ENCODE measurements at places on chromosomes 5 and 9. TPM values are rescaled to one million over a fixed set of nuclear protein-coding genes. Genes with fewer than 3 reads are reported as not detected.

DNA sequence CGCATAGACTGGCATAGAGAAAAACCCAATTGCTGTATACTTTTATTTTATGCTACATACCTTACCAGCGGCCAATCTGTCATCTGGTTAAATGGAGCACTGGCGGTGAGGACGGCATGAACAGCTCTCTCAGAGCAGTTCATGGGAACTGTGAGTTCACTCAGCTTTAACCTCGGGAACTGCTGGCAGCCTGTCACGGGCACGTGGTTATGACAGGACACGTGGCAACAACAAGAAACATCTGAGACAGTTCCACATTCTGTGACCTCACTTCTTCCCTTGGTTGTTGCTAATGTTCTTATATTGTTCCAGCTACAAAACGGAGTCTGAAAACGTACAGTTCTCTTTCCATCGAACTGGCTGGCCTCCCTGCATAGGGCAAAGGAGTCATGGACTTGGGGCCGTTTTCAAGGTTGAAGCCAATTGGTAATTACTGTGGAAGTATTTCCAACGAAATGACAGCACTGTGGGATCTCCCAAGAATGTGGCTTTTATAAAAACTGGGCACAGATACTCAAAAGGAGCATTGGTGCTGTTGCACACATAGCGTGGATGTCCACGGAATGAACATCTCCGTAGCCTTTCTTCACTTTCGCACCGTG, 246.3 kb upstream of the DAP start:
- no peak for DNase-seq

BRINP1 gene
- total RNA-seq = not detected

DNA sequence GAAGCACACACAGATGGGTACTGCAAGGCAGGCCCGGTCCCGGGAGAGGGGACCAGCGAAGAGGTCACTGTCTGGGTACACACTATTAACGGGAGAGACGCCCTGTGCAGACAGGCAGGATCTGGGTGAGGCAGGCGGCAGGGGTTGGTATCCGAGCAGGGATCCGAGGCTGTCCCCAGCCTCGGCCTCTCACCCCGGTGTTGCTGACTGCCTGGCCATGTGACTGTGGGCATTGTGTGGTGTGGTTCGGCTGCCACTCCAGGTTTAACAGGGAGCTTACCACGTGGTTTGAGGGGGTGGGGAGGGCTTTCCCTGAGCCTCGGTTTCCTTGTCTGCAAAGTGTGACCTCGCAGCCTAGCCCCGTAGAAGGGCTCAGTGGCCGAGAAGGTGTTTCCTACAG, 11.1 kb upstream of the RALGDS start:
- DNase-seq = no peak

DNA sequence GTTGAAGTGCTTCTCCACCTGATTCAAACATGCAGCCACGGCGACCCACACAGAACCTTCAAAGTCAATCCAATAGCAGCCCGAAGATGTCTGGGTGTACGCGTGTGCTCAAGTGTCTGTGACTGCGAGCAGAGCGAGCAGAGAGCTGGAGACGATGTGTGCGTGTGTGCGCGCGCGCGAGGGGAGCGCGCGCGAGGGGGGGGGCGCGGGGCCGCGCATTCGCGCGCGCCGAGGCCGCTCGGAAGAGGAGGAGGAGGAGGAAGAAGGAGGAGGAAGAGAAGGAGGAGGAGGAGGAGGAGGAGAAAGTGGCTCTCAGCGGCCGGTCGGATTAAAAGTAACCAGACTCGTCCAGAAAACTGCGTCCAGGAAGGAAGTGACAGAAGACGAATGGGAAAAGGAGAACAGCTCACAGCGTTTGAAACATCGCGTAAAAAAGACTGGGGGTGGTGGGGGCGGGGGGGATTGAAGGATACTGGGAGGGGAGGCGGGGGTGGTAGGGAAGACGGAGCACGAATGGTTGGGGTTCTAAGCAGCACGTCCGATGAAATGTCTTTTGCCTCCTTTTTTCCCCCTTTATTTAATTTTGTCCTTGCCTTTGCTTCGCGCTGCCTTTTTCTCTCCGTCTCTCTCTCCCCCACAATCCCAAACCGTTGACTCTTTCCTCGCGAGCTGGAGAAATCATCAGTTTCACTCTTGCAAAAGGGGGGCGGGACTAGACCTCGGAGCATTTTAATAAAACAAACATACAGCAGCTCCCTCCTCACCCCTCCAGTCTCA, at the start of gene MEF2C:
Gene MEF2C, minus strand, starts transcription at position 126 of the 777 bp plus-strand sequence. CDS start 59,396 bp downstream, outside the sequence.
- DNase-seq = no peak

GRCh38 chr5:149419859-149420544, 40.9 kb upstream of the IL17B start:
- no peak for DNase-seq

- no peak for DNase-seq
Observed at GRCh38 chr9:5230554-5230953, 665 bp upstream of the INSL4 start.
